Stimulated activated naive CD8-positive, alpha-beta T cell treated with anti-CD3 and anti-CD28 coated beads, Interleukin-15, amount 100 ng/mL, for 72 hours (primary cell): ENCODE measurements at places on chromosomes 7 and 10.

DNA sequence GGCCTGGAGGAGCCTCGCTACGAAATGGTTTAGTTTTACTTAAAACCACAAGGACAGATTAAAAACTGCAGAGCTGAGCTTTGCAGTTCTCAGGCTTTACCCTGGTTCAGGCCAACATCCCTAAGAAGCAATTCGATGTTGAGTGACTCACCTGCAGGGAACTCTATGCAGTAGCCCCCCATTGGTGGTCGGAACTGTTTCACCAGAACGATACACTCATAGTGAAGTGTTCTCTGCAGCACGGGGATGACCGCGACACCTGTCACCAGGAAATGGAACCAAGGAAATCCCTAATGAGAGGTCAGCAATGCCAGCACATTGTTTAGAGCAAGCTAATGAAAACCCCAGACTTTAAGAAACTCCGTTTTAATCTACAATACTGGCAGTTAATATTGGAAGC, 18.0 kb downstream of the NUDT5 start:
- no peak for DNase-seq

DNA sequence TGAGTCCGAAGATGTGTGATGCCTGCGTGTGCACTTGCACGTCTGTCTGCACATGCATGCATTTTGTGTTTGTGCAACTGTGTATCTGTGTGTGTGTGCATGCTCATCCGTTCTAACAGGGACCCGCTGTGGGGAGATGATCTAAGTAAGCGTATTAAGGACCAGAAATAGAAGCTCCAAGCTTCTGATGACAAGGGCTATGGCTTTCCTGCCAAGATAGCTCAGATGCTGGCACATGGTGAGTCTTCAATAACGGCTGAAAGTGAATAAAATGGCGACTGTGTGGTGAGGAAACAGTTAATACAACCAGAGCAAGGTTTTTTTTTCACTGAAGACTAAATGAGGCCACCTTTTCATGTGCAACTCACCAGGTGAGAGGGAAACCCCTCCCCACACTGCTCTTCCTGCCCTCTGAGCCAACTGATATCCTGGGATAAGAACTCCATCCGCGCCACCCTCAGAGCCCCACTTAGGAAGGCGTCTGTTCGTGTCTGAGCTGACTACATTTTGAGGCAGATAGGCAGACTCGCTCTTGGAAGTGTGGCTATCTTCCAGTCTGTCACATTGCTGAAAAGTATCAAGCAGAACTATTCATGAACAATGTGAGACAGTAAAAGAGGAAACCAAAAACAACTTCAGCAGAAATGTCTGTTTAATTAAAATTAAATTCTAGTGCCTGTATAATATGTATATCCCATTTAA, 47.4 kb upstream of the TCERG1L start:
- no peak for DNase-seq

DNA sequence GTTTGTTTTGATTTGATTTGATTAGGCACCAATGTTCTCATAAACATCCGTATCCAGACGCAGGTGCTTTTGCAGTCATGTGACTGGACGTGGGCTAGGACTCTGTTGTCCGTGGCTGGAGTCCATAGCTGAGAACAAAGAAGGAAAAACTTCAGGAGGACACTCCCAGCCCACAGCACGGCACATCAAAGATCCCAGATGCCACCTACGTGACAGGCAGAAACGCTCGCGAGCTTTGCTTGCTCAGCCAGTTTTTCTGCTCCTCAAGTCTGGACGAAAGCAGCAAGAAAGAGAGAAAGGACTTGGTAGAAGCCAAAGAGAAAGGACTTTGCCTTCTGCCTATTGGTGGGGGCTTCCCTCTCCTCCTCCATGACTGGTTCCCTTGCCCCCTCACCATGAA, 6.9 kb upstream of the ZKSCAN1 start:
- no peak for DNase-seq

- DNase-seq = no peak
These were observed 252.4 kb downstream of the KLF6 start for GRCh38 chr10:3532644-3533043.

DNA sequence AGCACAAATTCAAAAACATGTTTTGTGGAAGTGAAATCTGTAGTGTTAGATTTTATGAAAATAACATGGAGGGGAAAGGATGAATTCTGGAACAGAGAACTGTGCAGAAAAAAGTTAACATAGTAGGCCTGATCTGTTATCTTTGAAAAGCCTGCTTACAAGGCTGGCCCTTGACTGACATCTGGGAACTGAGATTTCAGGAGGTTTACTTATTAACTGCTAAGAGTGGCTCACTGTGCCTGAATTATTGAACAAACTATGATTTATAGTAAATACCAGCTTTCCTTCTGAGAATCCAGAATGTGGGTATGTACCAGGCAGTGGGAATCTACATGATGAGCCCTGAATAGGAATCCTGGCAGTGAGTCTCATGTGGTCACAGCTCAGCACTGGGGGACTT, 30.5 kb downstream of the NSUN6 start:
- DNase-seq = no peak

DNA sequence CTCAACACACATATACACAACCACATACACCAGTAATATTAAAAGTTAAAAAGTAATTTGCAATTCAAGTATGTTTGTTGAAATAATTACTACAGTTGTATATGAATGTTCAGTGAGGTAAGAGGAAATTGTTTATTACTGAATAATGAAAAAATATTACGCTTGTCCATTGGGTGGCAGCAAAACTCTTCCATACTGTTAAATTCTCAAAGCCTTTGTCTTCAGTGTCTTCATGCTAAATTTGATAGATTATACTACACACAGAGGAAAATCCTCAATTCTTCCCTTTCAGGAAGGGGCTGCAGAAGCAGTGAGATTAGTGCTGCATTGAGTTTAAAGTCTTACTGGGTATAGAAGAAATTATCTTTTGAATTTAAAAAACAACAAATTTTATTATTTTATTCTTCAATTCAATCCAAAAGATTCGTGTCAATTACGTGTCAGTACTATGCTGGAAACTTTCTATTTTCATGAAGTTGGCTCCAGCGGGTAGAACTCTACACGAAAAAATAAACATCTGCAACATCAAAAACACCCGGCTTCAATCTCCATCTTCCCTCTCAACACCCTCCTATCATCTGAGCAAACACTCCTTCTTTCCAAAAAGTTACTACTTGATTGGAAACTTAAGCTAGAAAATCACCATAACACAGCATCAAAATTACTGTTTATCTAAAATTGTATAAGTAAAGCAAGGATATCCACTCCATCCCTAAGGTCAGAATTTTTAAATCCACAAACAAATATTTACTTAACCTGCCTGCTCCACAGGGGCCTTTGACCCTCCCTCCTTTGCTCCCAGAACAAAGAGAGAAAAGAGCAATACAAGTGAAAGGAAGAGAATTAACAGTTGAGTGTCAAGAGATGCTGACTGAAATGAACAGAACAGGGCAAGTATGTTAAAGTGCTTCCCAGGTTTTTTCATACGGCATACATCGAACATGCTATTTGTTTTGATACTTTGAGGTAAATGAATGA, 37.0 kb upstream of the TES start:
- DNase-seq = no peak

- no peak for DNase-seq
These were observed 28.7 kb downstream of the ICA1 start for GRCh38 chr7:8232999-8233847.

DNA sequence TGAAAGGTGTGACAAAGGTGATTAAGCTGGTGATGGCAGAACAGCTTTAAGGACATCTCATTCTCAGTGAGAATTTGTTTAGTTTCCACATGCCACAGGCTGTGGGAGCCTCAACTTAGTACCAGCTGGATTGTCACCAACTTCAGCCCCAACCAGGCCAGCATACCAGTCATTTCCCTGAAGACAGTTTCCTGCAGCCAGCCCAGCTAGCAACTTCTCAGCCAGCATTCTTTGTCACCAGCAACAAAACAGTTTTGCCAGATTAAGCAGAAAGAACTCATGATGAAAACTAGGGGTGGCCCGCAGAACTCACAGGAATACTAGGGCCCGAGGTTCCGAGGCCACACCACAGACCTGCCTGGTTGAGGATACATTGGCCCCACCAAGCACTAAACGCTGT, 68.8 kb upstream of the UNC5B start:
- no peak for DNase-seq

DNA sequence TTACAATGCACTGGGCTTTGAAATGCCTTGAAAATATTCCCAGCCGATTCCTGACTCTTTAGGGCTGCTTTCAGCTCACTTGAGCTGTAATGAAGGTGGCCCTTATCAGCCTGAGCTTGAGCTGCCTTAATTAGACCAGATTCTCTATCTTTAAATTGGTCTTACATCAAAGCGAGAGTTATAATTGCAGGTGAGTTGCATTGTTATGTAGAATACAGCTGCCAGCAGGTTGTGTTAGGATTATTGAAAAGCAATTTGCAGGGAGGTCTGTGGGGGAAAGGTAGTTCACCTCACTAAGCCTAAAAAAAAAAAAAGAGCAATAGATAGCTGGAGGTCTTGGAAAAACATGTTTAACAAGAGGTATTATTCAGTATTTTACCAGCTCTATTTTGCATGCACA, 142.2 kb upstream of the HABP2 start:
- DNase-seq = no peak

DNA sequence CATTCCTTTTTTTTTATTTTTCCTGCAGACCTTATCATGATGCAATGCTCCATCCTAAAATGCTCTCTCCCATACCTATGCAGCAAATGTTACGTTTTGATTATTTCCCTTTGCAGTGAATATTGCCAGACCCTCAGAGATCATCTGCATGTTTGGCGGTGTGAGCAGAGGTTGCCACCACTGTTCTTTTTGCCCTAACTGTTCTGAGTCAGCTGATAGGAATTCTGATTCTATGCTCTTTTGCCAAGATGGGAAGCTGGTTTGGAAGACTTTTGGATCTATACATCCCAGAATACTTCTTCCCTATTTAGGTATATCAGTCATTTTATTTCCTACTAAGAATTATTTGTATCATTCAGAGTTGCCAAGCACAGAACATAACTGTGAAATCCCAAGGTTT, 130.5 kb downstream of the KLF6 start:
- no peak for DNase-seq

GRCh38 chr7:94276795-94277194, 117.9 kb upstream of the COL1A2 start:
- no peak for DNase-seq

- DNase-seq = no peak
These were observed 19.1 kb upstream of the ERVW-1 start for GRCh38 chr7:92496876-92497275.

- DNase-seq = no peak
These were observed 102.3 kb downstream of the SORBS1 start for GRCh38 chr10:95458871-95459270.

DNA sequence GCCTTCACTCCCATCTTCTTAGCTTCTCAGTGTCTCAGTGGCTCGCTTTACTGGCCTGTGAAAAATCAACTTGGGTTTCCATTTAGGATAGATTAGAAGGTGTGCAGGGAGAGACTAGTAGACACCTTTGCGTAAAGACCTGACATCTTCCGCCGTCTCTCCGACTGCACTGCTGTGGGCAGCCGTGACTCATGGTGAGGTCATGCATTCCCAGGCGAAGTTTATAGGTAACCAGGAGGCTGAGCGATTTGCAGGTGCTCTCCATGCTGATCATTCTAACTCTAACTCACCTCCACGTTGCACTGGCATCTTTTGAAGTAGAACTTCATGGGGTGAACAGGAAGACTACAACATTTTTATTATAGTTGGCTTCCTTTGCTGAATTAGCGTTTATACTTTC, 68.0 kb upstream of the ZNF438 start:
- no peak for DNase-seq

DNA sequence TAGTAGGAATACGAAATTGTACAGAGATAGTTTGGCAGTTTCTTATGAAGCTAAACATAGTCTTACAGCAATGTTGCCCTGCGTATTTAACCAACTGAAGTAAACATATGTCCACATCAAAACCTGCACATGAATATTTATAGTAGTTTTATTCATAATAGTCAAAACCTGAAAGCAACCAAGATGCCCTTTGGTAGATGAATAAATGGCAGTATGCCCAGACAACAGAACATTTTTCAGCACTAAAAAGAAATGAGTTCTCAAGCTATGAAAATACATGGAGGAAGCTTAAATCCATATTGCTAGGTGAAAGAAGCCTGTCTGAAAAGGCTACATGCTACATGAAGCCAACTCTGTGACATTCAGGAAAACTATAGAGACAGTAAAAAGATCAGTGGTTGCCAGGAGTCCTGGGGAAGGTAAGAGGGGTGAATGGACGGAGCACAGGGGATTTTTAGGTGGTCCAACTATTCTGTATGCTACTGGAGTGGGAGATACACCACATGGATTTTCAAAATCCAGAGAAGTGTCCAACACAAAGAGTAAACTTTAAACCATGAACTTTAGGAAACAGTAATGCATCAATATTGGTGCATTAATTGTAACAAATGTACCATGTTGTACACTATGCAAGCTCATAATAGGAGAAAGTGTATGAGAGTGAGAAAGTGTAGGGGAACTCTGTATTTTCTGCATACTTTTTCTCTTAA, 17.6 kb downstream of the GPRIN2 start:
- no peak for DNase-seq

DNA sequence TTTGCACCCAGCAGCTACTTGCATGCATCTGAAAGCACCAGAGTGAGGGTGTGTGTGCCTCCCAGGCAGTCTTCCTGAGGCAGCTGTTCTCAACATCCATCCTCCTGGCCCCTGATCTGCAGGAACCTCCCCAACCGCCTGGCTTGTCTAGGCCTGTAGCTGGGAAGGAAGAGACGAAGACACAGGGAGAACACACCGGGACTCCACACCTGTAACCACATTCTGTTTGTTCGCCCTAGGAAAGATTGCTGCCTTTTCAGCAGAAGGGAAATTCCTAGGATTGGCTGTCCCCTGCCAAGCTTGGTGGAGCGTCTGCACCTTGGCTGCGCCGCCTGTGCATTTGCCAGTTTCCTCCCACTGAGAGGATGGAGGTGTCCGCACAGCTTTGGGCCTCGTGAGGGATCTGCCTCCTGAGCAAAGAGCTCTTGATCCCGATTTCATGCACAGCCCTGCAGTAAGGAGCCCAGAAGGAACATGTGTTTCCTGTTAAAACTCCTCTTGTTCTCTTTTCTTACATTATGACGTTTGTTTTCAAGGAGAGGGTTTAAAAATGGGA, 154.6 kb downstream of the TPST1 start:
- DNase-seq = no peak

DNA sequence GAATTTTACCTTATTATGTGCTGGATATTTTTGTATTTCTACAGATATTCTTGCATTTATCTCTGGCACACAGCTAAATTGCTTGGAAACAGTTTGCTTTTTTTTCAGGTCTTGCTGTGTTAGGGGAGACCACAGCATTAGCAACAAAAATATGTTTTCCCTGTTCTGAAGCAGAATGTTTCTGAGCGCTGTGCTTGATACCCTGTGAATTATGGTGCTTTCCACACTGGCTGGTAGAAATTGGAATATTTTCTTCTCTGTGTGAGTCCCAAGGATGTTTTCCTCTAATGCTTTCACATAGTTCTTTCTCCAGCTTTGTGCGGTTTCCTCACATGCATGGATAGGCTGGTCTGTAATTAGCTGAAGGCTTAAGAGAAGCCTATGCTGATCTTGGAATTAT, 651.6 kb upstream of the IGFBP3 start:
- no peak for DNase-seq
